Fibroblast of the conjunctiva (primary cell): ENCODE measurements at places on chromosomes 2 and 18.

DNA sequence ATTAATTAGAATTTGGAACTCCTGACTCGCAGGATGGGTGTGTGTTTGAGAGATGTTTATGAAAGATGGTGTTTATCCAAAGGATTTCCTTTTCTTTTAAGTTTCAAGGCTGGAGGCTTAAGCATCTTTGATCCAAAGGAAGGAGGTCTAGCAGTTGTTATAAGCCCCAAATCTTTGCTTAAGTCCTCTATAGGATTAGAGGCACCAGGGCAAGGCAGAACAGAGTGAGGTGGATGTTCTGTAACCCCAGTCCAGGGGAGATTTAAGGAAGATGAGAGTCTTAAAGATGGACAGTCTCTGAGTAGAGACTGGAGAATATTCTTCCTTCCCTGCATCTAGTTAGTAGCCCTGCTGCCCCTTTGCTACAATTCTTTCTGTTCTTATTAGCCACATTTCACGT lies 17.5 kb downstream of the LBH start:
- DNase-seq: no peak

DNA sequence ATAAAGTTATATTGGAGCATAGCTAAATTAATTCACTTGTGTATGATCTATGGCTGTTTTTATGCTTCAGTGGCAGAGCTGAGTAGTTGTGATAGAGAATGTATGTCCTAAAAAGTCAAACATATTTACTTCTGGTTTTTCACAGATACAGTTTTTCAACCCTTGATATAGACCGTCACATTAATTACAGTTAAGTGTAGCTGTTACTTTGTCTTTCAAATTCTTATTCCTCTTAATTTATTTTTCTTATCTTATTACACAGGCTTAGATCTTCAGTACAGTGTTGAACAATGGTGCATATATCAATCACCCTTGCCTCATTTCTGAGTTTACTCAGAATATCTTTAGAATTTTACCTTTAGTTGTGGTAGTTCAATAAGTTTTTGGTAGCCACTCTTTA lies 12.2 kb upstream of the CYRIA start:
- no peak for DNase-seq

DNA sequence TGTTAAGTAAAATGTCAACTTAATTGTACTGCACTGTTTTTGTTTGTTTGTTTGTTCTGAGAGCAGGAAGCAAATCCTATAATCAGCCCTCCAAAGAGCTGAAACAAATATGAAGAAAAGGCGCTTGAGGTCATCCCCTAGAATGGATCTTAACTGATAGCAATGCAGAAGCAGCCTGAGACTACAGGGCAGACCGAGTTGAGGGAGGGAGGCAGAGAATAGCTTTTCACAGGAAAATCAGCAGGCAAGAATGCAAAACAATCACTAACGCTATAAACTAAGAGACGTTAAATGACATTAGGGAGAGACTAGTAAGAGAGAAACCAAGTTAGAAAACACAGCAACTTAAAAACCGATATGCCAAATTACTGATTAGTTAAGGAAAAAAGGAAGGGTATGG lies 37.2 kb downstream of the GALNT1 start:
- DNase-seq: no peak

GRCh38 chr2:32977228-32977758 lies 30.5 kb downstream of the LTBP1 start:
- no peak for DNase-seq

DNA sequence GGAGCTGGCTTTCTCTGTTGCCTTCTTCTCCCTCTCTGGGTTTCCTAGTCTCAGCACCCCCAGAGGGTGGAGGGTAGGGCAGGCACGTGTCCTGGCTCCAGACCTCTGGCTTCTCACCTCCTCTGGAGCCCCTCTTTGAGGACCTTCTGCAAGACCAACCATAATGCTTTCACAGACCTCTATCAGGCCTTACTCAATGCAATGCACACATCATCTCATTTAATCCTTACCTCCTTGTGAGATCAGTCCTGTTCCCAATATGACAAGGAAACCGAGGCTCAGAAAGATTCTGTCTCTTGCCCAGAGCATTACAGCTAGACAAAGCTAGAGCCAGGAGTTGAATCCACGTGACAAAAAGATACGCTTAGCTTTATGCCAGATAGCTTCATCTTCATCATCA lies 8.2 kb downstream of the ATOH8 start:
- no peak for DNase-seq

- no peak for DNase-seq
Measured at GRCh38 chr2:6370753-6371551, 494.8 kb downstream of the CMPK2 start.

DNA sequence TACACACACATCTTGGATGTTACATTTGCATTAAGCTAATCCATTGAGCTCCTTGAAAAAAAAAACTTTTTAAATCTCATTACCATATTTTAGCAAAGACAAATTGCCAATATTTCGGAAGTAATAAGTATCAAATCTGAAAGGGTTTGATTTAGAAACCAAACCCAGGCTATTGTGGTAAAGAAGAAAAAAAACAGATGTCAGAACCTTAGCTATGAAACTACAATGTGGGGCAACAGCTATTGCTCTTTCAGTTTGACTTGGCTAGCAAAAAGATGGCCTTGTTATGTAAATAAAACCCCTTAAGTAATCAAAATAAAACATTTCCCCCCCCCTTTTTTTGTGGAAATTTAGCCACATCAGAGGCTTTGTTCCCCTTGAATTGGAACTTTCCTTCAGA lies 41.2 kb upstream of the REG3A start:
- no peak for DNase-seq

DNA sequence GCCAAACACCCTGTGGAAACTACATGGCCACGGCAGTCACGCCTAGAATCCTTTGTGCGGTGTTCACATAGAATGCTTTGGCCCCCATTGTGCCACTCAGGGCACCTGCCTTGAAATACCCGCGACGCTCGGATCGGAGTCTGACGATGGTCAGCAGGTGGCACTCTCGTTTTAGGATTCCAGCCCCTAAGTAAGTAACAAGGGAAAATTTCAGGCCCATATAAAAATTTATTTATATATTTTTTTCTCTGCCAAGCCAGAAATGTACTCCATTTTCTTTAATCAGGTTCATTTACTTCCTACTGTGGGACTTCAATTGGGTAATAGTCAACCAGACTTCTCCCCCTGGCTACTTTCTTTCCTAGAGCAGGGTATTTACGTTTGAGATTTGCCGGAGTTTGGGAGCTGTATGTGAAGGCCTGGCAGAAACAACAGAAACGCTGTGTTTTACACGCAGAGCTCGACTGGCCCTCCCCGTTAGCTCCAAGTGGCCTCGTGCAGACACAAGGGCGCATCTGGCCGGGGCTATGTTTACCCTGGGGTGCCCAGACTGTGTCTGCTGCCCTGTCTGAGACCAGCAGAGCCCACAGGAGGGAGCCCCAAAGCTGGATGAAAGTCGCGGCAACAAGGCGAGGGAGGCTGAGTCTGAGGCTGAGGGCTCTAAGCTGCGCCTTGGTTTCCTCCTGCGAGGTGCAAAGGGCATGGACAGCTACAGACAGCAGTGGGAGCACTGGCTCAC lies 41.6 kb downstream of the LRRC30 start:
- DNase-seq: peak; percentile 54

GRCh38 chr18:36411745-36412168 lies 114.2 kb downstream of the FHOD3 start:
- DNase-seq: no peak

- no peak for DNase-seq
Measured at GRCh38 chr2:235896061-235896460, 272.1 kb downstream of the GBX2 start.

DNA sequence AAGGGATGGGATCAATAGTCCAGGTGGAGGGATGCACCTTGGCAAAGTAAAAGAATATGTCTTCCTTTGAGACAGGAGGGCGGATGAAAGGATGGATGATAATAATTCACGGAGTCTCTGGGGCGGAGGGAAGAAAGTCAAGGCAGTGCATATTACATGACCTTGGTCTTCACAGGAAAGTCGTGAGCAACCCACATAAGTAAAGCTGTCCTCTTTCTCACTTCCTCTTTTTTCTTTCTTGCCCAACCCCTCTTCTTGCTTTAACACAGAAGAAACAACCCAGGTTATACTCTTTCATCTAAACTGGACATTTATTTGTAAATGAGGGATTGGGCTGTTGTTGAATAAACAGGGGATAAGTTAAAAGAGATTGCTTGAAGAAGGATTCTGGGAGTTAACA lies 168.7 kb upstream of the SKOR2 start:
- DNase-seq: no peak

DNA sequence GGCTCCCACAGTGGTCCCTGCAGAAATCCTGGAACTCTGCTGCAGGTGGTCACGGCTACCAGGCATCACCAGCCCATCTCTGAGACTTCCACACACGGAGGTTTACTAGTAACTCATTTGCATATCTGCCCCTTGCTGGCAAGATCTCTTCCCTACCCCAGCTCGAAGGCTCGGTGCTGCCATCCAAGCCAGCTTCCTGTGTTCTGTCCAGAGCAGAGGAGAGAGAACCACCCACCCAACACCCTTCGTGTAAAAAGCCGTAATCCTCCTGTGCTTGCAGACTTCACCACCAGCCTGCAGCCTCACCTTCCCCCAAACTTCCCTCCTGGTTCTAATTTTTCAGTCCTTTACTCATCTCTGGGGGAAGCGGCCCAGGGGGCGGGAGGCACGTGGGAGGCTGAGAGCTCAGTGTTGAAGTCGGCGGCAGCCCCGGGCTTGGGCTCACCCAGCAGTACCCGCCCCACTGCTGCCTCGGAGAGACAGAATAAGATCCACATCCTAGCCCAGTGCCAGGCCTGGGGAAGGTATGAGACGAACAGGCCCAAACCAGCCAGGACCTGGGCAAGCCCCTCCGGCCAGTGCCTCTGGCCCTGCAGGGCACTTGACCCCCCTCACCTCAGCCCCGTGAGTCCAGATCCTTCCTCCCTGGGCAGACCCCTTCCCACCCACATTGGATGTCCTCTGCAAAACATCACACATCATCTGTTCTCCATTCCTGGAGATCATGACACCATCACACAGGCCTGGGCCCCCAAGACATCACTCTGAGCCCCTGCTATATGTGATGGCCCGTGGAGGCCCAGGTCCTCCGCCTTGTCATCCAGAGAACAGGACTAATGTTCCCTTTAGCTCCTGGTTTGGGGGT lies 145.8 kb upstream of the ID2 start:
- no peak for DNase-seq

GRCh38 chr2:98519156-98519555 lies 74.5 kb downstream of the INPP4A start:
- DNase-seq: no peak
